ENCODE measurements at places on chromosomes 13 and 19.

- no peak for DNase-seq
Measured at GRCh38 chr19:2478278-2478755, 2.4 kb downstream of the GADD45B start.

GRCh38 chr13:44117351-44117750, 237.6 kb downstream of the LACC1 start:
- DNase-seq: no peak

DNA sequence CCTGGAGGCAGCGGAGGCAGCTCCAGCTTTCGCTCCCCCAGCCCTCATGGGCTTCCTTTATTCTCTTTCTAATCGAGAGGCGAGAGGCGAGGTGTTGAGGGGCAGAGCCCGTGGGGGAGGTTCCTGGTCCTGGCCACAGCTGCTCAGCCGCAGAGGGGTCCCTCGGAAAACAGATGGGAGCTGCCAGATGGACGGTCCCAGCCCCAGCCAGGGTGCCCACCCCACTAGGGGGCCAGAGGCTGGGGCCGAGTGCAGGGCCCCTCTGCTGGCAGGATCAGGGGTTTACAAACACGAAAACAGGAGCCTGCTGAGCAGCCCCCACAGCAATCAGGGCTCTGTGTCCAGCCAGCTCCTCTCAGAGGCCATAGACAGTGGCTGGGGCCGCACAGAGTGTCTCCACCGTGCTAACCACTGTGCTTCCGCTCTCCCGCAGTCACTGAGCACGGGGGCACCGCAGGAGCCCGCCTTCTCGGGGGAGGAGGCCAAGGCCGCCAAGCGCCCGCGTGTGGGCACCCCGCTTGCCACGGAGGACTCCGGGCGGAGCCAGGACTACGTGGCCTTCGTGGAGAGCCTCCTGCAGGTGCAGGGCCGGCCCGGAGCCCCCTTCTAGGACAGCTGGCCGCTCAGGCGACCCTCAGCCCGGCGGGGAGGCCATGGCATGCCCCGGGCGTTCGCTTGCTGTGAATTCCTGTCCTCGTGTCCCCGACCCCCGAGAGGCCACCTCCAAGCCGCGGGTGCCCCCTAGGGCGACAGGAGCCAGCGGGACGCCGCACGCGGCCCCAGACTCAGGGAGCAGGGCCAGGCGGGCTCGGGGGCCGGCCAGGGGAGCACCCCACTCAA, 182.2 kb downstream of the KDM4B start:
- DNase-seq: no peak

DNA sequence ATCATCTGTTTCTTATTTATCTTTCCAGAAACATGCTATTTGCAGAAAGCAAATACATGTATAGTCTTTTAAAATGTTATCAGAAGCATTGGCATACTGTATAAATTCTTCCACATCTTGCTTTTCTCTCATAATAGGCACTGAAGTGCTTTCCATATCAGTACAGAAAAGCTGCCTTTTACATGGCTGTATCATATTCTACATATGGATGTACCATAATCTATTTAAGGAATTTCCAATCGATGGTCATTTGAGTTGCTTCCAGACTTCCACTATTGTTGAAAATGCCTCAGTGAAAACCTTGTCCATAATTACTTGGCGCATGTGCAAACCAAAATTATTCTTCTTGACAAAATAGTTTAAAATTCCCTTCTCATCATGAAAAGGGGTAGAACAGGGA, 272.5 kb downstream of the LHFPL6 start:
- no peak for DNase-seq

DNA sequence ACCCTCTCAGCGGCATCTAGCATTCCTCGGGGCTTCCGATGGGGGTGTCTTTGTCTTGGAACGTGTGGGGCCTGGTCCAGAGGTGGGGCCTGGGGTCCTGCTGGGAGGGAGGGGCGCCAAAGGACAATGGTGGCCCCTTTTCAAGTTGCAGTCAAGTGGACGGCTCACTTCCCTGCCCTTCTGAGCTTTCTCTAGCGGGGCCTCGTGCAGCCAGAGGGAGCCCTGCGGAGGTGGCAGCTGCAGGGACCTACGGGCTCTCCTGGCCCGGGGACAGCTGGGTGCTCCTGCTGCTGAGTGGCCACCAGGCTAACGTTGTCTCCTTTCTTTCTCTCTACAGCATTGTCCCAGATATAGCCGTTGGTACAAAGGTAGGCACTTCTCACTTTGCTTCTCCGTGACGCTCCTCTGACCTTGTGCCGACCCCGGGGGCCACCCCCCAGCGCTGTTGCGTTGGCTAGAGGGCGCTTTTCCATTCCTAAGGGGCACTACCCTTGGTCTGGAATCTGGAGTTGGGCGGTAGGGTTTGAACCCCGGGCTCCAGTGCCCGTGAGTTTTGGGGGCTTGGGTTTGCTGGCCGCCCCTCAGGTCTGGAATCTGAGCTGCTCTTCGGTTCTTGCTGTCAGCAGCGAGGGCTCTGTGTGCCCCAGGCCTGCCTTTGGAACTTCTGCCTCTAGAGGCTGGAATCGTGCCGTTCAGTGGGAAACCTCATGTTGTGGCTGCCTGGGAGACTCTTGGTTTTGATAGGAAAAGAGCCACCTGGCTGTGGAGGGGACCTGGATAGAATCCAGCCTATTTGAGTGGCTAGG, 2.0 kb downstream of the PTBP1 start:
- DNase-seq: no peak

DNA sequence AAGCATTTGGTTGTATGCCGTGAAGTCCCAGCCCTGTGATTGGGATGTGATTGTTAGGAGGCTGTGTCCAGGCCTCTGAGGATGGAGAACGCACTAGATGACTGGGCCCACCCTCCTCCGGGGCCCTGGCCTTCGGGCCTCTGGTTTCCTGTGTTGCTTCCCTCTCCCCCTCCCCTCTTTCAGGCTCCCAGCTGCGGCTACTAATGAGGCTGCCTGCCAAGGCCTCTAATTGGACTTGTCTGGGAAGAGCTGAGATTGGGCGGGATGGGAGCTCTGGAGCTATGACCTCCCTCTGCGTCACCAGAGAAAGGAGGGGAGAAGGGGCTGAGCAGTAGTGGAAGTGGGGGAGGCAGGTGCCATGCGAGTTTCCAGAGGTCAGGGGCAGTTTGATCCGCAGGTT, 9.9 kb downstream of the PTH2 start:
- no peak for DNase-seq

DNA sequence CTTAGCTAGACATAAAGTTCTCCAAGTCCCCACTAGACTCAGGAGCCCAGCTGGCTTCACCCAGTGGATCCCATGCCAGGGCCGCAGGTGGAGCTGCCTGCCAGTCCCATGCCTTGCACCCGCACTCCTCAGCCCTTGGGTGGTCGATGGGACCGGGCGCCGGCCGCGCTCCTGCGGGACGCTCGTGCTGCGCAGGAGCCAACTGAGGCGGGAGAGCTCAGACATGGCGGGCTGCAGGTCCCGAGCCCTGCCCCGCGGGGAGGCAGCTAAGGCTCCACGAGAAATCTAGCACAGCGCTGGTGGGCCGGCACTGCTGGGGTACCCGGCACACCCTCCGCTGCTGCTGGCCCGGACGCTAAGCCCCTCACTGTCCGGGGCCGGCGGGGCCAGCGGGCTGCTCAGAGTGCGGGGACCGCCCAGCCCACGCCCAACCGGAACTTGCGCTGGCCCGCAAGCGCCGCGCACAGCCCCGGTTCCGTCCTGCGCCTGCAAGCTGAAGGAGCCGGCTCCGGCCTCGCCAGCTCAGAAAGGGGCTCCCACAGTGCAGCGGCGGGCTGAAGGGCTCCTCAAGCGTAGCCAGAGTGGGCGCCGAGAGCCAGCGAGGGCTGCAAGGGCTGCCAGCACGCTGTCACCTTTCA, 5.8 kb downstream of the PARP4 start:
- DNase-seq: no peak

GRCh38 chr13:35389535-35389934, 87.0 kb downstream of the MAB21L1 start:
- DNase-seq: no peak

- no peak for DNase-seq
Measured at GRCh38 chr13:109595471-109595870, 190.9 kb downstream of the IRS2 start.

GRCh38 chr19:11016631-11017030, 55.8 kb downstream of the SMARCA4 start:
- no peak for DNase-seq

- no peak for DNase-seq
Measured at GRCh38 chr19:33405254-33405552, 31.7 kb downstream of the CEBPG start.

DNA sequence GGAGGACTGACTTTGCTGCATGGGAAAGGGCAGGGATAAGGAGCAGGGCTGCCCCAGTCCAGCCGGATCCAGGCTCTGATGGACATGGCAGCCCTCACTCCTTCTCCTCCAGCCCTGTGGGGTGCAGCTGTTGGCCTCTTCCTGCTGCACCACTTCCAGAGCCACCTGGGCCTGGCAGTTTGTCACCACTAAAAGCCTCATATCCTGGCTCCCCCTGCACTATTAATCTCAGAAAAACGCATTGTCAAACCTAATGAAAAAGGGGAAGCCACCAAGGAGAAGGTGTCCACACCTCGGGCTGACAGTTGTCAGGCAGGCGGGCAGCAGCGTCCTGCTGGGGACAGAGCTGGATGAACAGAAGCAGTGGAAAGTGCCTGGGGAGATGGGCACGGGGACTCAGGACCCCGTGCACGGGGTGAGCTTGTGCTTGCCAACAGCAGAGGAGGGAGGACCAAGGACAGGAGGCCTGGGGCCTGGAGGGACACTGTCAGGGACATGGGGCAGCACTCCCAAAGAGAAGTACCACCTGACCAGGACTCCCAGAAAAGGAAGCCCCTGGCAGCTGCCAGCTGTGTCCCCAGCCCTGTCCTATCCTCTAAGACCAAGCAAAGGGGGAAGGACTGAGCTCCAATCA, 151.1 kb upstream of the TSHZ3 start:
- no peak for DNase-seq

- no peak for DNase-seq
Measured at GRCh38 chr19:17178291-17178690, 36.9 kb upstream of the USE1 start.

- peak; percentile 53 for DNase-seq
Measured at GRCh38 chr13:39777527-39778061, 122.1 kb downstream of the COG6 start.

GRCh38 chr13:114027046-114027715, 53.3 kb upstream of the C13orf46 start:
- DNase-seq: no peak

DNA sequence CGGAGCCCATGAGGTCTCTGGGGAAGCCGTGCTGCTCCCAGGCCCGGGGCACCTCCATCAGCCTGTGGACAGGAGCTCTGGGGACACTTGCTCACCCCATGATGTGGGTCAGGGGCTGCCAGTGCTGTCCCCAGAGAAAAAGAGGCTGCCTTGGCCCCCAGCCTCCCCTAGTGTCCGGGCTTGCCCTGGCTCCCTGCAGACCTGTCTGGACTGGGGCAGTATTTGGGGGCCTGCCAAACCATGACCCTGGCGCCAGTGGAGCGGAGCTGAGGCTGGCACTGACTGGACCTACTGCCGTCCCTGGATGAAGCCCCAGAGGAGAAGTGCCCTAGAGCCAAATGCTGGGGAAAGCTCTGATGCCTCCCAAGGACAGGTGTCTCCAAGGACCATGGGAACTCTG, 30.4 kb downstream of the ELAVL1 start:
- DNase-seq: no peak

- no peak for DNase-seq
Measured at GRCh38 chr13:106143392-106143791, 392.1 kb downstream of the EFNB2 start.

DNA sequence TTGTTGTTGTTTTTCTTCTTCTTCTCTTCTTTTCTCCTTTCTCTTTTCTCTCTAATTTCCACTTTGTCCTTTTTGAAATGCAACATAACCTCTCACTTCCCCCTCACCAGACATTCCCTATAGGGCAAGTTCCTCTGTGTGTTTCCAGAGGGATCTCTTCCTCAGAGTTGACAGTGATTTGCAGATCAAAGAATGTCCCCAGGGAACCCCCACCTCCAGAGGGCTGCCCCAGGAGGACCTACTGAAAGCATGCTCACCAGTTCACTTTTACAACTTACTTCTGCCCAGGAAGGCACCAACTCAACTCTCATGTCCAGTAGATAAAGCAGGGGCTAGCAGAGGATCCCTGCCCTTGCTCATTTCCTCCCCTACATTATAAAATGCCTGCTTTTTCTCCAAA, 1648.0 kb downstream of the PCDH9 start:
- no peak for DNase-seq
